ENCODE measurements at places on chromosomes 11 and 22. TPM values are rescaled to one million over a fixed set of nuclear protein-coding genes. Genes with fewer than 3 reads are reported as not detected.

The APOL5 gene
- not detected for polyA plus RNA-seq

The OR6A2 gene
- not detected for polyA plus RNA-seq

The GLYAT gene
- 0.05 TPM for polyA plus RNA-seq

- DNase-seq = no peak
Measured at GRCh38 chr11:89625171-89625570, 84.9 kb upstream of the TRIM77 start.

GRCh38 chr11:130219148-130219547 lies 59.6 kb downstream of the ST14 start:
- no peak for DNase-seq

The YPEL4 gene
- 3.5 TPM for polyA plus RNA-seq

The CNIH2 gene
- 0.24 TPM for polyA plus RNA-seq

Measured in urinary bladder (tissue), 4 donors.